Stimulated activated CD8-positive, alpha-beta memory T cell treated with anti-CD3 and anti-CD28 coated beads, Interleukin-15, amount 100 ng/mL, for 24 hours (primary cell): ENCODE measurements at places on chromosomes 6 and 20.

DNA sequence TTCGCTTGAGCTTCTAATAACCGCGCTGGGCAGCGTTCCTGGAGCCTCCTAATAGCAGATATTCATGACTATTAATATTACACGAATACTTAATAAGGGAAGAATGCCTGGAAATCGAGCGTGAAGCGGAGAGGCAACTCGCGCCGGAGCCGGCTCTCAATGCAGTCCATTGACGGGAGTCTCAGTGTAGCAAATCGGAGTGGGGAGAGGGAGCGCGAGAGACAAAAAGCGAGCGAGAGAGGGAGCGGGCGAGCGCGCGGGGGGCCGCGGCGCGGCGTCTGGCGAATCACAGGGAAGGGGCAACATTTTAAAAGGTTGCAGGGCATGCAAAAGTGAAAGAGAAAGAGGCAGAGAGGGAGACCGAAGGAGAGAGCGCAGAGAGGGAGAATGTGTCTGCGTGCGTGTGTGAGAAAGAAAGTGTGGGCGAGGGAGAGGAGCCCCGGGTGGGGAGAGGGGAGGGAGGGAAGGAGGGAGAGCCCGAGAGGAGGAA lies 2.9 kb downstream of the TFAP2A start:
- no peak for DNase-seq

GRCh38 chr20:45409521-45410272 lies 1.6 kb downstream of the DBNDD2 start:
- no peak for DNase-seq

DNA sequence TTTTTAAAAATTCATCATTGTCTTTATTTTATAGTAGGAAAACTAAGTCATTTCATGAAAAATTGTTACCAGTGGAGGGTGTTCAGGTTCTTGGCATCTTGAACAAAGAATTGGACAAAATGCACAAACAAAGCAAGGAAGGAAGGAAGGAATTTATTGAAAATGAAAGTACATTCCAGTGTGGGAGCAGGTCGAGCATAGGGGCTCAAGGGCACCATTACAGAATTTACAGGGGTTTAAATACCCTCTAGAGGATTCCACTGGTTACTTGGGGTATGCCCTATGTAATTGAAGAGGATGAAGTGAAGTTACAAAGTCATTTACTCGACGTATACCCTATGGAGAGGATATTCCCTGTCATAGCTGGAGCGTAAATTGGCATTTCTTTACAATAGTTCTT lies 37.4 kb upstream of the HDAC2 start:
- DNase-seq = no peak

DNA sequence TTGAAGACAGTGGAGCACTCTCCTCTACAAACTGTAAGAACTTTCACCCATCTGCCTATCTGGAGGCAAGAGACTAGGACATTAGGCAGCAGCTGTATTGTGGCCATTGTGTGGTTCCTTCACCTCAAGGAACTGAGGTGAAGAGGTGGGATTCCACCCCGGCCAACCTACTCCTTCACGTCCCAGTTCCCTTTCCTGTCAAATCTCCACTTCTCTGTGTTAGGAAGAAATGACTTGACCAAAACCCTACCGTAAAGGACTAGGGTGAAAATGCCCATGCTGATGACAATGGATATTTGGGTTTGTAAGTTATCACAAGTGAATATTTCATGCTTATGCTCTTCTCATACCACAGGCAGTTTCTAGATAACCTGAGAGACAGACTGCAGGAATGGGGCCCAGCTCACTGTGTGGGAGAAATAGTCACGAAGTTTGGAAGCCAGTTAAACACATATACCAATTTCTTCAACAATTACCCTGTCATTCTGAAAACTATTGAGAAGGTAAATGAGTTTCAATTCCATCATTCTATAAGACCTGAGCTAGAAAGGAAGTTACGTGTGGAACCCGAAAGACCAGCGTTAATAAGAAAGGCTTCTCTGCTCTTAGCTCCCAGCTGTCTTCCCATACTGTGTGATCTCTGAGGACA lies 86.6 kb downstream of the ECT2L start:
- DNase-seq = no peak

DNA sequence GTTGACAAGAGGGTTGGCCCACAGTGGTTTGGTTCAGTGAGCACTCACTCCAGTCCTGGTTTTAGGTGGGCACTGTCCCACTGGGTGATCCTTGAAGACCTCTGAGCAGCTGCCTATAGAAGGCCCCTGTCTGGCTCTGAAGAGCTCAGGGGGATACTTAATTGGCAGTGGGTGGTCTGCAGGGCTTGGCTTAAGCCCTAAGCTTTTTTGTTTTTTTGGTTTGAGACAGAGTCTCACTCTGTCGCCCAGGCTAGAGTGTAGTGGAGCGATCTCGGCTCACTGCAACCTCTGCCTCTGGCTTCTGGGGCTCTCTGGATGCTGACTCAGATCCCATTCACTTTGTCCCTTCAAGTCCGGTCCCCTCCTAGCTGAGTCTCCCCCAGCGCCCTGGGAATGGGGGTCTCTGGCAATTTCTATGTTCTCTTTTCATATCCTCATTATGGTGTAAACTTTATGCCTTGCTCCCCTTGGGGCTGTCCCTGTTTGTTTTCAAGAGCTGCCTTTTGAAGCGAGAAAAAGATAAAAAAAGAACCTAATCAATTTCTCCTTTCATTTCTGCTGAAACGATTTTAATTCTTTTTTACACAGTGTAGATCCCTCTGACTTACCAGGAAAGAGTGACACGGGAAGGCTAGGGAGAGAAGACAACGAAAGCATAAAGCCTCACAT lies 12.2 kb upstream of the KCNG1 start:
- DNase-seq = no peak

GRCh38 chr6:147855803-147856482 lies 347.5 kb downstream of the SAMD5 start:
- DNase-seq = no peak

- no peak for DNase-seq
Observed at GRCh38 chr20:18815194-18815942, 1.8 kb downstream of the SCP2D1 start.

DNA sequence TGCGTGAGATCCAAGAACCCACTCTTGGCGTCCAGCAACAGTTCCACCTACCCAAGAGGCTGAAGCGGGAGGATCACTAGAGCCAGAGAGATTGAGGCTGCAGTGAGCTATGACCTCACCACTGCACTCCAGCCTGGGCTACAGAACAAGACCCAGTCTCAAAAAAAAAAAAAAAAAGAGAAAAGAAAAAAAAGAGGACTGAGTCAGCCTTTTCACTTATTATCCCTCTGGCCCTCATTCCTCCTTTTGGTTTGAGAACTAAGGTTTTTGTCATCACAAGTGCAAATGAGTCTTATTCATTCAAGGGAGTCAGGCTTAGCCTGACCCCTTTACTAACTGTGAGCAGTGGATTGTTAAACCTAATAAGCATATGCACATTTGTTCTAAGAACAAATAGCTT lies 37.9 kb upstream of the JARID2 start:
- DNase-seq = no peak

DNA sequence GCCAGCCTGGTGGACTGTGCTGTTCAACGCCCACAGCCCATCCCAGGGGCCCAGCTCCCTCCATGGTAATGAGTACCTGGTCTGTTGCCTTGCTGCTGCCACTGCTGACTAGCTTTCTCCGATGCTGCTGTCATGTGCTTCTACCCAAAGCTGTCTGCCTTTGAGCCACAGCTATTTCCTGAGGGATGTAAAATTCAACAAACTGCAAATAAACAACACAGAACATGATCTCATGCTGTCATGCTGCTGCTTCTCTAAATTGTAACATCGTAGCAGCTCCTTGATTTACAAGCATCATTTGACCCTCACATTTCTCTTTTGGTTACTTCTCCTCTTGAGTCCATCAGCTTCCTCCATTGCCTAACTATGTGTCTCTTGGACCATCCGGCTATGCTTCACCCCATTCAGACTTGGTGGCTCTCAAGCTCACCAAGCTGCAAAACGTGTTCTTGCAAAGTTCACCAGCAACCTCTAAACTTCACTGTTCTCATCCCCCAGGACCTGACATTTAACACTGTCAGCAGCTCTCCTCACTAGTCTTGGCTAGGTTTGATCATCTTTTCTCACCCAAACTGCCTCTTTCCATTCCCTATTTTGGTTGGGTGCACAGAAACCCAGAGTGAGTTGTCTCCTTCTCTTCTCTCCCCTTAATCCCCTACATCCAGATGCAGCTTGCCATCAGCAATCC lies 54.6 kb downstream of the FYN start:
- no peak for DNase-seq

DNA sequence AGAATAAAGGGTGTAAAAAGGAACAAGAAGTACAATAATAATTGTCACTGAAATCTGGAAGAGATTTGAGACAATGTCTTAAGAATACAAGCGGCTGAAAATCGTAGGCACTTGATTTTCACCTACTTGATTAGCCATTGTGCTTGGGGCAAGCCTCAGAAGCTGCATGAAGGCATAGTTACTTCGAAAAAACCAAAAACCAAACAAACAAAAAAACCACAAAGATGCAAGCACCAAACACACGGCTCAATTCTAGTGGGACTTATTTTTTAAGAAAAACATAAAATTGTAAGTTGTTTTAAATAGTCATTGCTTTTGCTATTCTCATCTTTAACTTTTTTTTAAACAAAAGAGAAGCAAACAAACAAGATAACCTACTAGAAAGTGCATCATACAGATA lies 235.6 kb downstream of the OGFRL1 start:
- DNase-seq = no peak
